CD8-positive, alpha-beta T cell (primary cell): ENCODE measurements at places on chromosomes 3 and 15.

- no peak for DNase-seq
These were observed 326.7 kb downstream of the LSAMP start for GRCh38 chr3:116118475-116119169.

- no peak for DNase-seq
These were observed 43.2 kb upstream of the EPHB1 start for GRCh38 chr3:134751831-134752230.

GRCh38 chr3:71393093-71393492 is 190.4 kb downstream of the FOXP1 start:
- no peak for DNase-seq

DNA sequence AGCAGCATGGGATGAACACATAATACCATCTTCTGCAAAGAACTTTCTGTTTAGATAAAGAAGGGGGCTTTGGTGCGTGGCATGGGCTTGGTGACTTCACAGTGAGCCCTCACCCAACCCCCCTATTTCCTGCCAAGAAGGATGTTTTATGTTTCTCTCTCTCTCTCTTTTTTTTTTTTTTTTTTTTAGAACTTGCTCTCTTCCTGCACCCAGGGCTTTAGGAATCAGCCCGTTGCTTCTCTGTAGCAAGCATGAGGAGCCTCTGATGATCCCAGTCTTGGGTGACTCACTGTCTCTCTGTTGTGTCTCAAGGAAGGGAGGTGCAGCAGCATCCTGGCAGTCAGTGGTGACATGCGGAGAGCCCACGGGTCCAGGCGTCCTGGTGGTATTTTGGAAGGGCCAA is 49.1 kb downstream of the CCK start:
- no peak for DNase-seq

- DNase-seq, result no peak
These were observed 57.8 kb downstream of the CDC25A start for GRCh38 chr3:48130321-48130904.

DNA sequence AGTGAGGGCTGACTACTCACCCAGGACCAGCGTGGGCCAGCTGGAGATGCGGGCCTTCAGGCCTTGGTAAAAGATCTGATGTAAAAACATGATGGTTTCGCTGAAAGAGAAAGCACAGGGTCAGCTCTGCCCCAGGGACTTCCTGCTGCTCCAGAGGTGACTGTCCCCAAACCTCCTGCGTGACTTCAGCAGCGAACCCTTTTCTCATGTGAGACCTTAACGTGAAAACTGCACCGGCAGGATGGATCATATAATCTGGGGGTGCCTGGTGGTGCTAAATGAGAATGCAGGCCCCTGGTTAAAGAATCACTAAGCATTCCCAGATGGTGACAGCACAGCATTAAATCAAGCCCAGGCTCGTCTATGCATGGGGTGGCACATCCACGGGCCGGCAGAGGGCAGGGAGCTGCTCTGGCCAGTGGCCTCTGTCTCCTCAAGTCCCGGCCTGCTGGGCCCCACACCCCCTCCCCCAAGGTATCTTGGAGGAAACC is 55.4 kb downstream of the RASGRF1 start:
- DNase-seq, result no peak

GRCh38 chr3:194439881-194440550 is 41.0 kb upstream of the GP5 start:
- DNase-seq, result no peak

GRCh38 chr15:85780225-85780985 is 14.3 kb downstream of the KLHL25 start:
- no peak for DNase-seq

DNA sequence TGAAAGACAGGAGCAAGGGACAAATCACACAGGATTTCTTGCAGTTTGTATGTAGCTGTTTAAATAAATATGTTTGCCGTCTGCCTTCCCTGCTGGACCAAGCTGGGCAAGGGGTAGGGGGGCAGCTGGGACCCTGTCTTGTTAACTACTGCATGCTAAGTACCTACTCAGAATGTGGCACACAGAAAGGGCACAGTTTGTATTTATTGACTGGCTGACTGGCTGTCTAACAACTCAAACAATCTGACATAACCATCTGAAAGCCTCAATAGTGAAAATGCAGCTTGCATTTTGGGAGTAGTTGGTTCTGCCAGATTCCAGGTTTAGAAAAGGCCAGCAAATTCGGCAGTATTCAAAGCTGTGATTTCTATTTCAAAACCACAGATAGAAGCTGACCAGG is 16.6 kb upstream of the MAGI1 start:
- no peak for DNase-seq

DNA sequence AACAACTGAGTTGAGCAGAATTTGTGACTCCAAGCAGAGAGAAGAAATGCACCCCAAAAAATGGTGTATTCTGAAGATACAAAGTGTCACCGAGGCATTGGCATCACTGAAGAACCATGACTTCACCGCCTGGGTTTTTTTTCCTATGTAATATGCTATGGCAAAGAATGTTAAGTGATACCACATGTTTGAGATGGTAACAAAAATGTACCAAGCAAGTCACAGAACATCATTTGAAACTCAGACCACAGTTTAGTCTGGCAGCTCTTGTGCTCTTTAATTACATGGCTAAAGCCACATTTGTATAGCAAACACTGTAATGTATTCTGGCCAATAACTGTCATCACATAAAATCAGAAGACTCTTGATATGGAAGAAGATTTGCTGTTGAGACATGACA is 323.5 kb downstream of the ULK4 start:
- no peak for DNase-seq

DNA sequence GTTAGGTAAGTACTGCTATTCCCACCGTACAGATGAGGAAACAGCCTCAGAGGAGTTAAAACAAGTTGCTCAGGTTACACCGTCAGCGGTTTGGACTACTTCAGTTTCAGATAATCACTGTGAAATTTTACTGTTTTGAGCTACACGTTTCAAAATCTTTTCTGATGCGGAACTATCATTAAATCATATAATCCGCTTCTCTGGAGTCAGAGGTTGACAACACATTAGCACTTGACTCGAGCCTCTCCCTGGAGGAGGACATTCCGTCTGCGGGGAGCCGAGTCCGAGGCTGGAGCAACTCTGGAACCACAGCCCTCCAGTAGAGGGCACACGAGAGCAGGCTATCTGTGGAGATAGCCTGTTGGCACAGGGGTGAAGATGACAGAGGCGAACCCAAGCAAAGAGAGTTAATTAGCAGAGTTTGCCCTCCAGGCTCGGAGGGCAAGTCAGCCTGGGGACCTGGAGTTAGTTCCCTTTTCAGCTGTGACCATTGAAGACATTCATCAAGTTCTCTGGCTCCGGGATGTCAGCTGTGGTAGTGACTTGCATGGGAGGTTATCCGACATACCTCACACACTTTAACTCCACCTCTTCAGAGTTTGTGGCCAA is 131.2 kb downstream of the IGF1R start:
- peak; percentile 72 for DNase-seq

GRCh38 chr3:123442125-123442524 is 6.8 kb downstream of the ADCY5 start:
- DNase-seq, result no peak

- DNase-seq, result no peak
These were observed 103.2 kb downstream of the TBC1D5 start for GRCh38 chr3:17639257-17639656.

DNA sequence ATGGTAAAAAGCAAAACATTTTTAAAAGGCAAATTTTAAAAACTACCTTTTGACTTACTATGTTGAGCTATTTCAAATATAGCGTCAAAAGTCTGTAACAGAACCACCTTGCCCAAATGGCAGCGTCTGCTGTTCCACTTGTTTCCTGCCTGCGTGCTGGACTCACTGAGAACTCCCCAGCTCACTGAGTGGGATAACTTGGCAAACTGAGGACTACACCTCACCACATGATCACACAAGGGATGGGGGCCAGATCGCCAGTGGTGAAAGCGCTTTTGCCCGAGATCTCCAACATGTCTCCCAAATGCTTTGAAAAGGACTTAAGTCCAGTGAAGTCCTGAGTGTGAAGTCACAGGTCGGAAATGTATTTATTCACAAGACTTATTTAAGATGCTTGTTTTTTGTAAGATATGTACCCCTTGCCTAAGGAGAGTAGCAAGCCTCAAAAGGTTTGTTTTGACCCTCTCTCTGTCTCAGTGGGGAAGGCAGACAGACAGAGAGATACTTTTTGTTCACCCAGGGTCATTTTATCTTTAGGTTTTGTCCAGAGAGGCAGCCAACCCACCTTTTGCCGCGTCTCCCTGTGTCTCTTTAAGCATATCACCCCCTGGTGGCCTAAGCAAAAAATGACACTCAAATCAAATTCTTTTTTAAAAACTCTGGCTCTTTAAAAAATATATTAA is 192.6 kb downstream of the PDZRN3 start:
- no peak for DNase-seq
